ENCODE measurements at places on chromosomes 3 and 15. TPM values are rescaled to one million over a fixed set of nuclear protein-coding genes. Genes with fewer than 3 reads are reported as not detected.

DNA sequence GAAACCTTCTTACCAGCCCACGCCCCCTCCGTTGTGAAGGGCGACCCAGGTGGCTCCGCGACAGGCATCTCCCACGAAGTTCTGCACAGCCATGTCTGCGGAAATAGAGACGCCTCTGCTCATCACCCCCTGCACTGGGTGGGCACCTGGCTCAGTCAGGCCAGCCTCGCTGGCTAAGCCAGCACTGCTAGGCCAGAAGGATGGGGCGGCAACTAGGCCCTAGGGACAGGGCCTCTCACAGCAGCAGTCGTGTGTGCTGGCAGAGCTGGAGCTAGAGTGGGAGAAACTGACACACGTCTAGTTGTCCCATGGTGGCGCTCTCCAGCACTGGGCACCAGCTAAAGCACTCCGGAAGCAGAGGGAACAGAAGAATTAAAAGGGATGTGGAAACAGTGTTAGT, 12.5 kb upstream of the ZXDC start:
- H3K27ac ChIP-seq, result no peak overlapping the region
- no peaks in the 10 kb centered on the region for H3K36me3 ChIP-seq
- no peak for DNase-seq
- no peaks in the 10 kb centered on the region for H3K27me3 ChIP-seq
- H3K4me3 ChIP-seq, result no peak overlapping the region
- H3K4me1 ChIP-seq, result no peaks in the 10 kb centered on the region

DNA sequence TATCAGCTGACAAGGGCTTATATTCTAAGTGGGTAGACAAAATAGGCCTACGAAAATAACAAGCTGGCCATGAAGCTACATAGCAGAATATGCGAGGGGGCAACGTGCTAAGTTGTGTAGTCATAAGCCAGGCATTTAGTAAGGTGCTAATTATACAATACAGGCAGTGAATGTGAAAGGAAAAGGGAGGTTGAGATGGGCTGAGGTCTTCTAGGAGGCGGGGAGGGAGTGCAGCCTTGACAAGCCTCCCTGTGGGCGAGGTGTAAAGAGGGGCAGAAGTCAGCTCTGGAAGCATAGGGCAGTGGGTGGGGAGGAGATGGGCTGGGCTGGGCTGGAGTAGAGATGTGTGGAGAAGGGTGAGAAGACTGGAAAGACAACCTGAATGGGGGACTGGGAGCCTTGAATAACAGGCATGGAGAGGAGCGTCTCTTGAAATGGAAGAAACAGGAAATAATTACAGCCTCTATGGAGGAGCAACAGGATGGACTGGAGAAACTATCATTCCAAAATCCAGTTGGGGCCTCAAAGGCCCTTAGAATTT, 1.2 kb downstream of the TIGIT start:
- H3K4me1 ChIP-seq, result no peaks in the 10 kb centered on the region
- no peaks in the 10 kb centered on the region for H3K27me3 ChIP-seq

DNA sequence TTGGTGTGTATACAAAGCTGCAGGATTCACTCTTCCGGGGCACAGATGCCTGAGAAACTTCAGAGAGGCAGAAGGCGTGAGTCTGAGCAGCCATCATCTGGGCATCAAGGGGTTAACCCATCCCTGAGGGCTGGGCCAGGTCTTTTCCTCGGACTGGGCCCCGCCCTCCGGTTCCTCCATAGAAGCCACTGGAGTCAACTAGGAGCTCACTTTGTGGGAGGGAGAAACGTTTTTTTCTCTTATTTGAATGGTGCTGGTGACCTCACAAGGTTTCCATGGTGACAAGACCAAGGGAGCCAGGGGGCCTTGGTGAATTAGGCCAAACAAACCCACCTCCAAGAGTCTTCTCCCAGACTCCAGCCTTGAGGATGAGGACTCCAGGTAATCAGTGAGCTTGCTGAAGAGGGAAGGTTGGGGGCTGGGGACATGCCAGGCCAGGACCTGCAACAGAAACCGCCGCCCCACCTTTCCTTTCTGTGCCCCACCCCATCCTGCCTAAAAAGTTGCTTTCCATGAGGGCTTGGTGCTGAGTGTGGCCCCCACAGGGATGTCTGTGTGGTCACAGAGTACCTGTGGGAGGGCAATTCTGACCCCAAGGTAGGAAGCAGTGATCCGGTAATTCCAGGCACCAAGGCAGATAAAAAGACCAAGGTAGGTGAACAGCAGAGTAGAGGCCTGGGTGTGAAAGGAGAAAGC, 14.8 kb upstream of the INSYN1 start:
- no peak overlapping the region for H3K4me3 ChIP-seq
- H3K36me3 ChIP-seq, result no peaks in the 10 kb centered on the region
- H3K27me3 ChIP-seq, result no peaks in the 10 kb centered on the region

DNA sequence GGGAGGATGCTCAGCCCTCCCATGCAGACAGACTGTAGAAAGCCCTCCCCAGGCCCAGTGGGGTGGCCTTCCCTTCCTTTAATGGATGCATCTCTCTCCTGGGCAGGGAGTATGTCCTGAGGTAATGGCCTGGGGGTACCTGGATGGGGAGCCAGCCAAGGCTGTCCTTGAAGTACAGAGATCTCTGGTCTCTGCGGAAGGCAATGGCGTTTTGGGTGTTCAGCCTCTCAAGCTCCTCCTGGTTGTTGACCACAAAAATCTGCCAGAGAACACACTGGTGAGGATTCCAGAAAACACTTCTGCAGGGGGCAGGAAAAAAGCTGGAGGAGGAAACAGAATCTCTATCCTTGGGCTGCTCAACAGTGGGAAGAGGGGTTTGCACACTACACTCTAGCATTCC, 28.9 kb downstream of the EAF1 start:
- no peaks in the 10 kb centered on the region for H3K36me3 ChIP-seq
- H3K4me3 ChIP-seq, result no peak overlapping the region
- no peak for DNase-seq
- H3K27ac ChIP-seq, result no peak overlapping the region

GRCh38 chr15:79989183-79989582, 18.2 kb upstream of the BCL2A1 start:
- H3K27me3 ChIP-seq, result no peaks in the 10 kb centered on the region
- H3K27ac ChIP-seq, result no peak overlapping the region
- no peak for DNase-seq
- H3K4me3 ChIP-seq, result no peak overlapping the region

GRCh38 chr3:69290430-69290829, 95.5 kb downstream of the FRMD4B start:
- H3K27me3 ChIP-seq, result no peaks in the 10 kb centered on the region
- H3K27ac ChIP-seq, result no peak overlapping the region
- no peak overlapping the region for H3K4me3 ChIP-seq

DNA sequence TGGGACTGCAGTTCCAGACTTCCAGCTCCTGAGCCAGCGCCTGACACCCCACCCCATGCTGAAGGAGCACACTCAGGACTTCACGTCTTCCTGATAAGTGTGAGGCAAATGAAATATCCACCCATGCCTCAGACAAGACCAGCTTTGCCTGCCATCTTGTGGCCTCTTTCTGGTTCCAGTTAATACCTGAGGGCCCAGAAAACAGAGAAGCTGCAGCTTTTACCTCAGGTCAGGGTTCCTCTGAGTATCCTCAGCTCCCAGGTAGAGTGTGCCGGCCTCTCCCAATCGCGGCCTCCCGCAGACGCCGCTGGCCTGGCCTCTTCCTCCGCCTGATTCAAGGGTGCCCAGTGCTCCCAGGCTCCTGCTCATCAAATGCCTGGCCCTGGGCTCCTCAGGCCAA, 5.1 kb upstream of the KLHL6 start:
- DNase-seq, result no peak
- H3K27ac ChIP-seq, result no peak overlapping the region
- H3K27me3 ChIP-seq, result no peaks in the 10 kb centered on the region

DNA sequence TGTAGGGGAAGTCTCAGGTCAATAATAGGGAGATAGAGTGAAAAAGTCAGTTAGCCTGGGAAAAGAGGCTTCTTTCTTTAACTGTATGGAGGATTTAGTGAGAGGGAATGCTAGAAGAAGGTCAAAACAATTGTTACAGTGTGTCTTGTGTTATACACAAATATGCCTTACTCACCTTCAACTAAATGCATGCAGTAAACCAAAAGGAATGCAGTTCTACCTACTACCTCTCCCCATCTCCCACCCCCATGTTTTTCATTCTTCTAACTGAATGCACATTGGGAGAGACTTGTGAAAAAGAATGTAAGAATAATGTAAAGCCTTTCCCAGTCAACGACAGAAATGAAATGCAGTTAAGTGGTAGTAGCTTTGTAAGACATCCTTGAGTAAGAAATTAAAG, 33.8 kb downstream of the CCDC66 start:
- no peaks in the 10 kb centered on the region for H3K4me1 ChIP-seq
- no peaks in the 10 kb centered on the region for H3K27me3 ChIP-seq

GRCh38 chr3:14425581-14426304, 23.3 kb downstream of the SLC6A6 start:
- H3K27me3 ChIP-seq, result no peaks in the 10 kb centered on the region
- peaks cover 10% of the 10 kb centered on the region for H3K4me1 ChIP-seq
- no peaks in the 10 kb centered on the region for H3K36me3 ChIP-seq
- no peak for DNase-seq

GRCh38 chr3:195172896-195173295, 98.1 kb downstream of the XXYLT1 start:
- H3K27me3 ChIP-seq, result no peaks in the 10 kb centered on the region
- no peak overlapping the region for H3K4me3 ChIP-seq
- H3K4me1 ChIP-seq, result no peaks in the 10 kb centered on the region
- DNase-seq, result no peak

- no peaks in the 10 kb centered on the region for H3K36me3 ChIP-seq
- no peaks in the 10 kb centered on the region for H3K27me3 ChIP-seq
- no peak for DNase-seq
Measured at GRCh38 chr15:58521293-58521991, 89.7 kb downstream of the LIPC start.

DNA sequence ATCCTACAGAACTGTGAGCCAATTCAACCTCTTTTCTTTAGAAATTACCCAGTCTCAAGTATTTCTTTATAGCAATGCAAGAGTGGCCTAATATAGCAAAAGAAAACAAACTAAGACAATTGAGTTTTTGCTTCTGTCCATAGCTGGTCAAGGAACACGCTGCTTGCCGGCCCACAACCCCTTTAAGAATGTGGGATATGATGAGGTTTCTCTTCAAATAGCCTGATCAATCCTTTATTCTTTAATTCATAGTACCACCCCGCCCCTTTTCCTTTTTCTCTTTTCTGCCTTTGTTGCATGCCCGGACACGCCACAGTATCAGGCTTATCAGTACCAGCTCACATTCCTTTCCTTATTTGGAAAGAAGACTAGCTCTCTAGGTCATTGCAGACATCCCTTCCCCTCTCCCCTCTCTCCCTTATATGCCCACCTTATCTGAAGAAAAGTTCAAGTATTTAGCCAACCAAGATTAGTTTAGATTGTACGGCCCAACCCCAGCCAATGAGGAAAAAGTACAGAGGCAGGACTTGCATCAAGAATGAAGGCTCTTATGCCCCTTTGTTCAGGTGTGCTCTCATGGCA, 404.5 kb downstream of the OCA2 start:
- no peaks in the 10 kb centered on the region for H3K27me3 ChIP-seq
- H3K27ac ChIP-seq, result no peak overlapping the region
- H3K4me3 ChIP-seq, result no peak overlapping the region
- H3K36me3 ChIP-seq, result no peaks in the 10 kb centered on the region
- no peaks in the 10 kb centered on the region for H3K4me1 ChIP-seq
- DNase-seq, result no peak

DNA sequence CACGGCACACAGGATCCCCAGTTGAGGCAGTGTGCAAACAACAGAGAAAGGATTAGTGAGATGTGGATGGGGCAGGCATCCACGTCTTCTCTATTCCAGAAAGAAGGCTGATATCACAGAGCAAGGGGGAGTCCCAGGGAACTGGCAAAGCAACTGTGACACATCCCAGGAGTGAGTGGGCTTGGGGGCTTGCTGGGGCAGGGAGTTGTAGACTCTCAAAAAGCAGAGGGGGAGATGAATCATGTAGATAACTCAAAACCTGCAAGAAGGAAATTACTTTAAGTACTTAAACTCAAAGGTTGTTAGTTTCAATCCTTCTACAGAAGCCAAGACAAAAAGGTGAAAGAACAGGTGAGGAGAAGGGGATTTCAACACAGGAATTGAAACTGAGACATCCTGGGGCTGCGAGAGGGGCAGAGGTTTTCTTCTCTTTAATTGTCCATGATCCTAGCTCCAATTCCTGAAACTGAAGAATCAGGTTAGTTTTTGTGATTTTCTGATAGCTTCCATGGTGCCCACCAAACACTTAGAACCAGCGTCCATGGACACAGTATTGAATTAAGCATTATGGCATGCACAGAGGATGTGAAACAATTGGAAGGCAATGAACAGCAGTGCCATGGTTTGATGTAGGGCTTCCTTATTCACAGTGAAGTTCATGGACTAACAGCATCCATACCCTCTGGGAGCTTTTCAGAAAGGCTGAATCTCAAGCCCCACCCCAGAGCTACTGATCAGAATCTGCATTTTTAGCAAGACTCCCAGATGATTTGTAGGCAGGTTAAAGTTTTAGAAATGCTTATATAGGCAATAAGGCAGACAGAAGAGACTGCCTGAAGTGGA, 52.0 kb downstream of the CCR3 start:
- no peak for DNase-seq
- H3K4me1 ChIP-seq, result no peaks in the 10 kb centered on the region
- no peak overlapping the region for H3K27ac ChIP-seq
- no peaks in the 10 kb centered on the region for H3K27me3 ChIP-seq
- no peaks in the 10 kb centered on the region for H3K36me3 ChIP-seq

- H3K27ac ChIP-seq, result no peak overlapping the region
- H3K4me1 ChIP-seq, result no peaks in the 10 kb centered on the region
- no peak overlapping the region for H3K4me3 ChIP-seq
- no peaks in the 10 kb centered on the region for H3K36me3 ChIP-seq
- no peak for DNase-seq
- H3K27me3 ChIP-seq, result no peaks in the 10 kb centered on the region
Measured at GRCh38 chr3:97658668-97659285, 105.8 kb upstream of the ARL6 start.

DNA sequence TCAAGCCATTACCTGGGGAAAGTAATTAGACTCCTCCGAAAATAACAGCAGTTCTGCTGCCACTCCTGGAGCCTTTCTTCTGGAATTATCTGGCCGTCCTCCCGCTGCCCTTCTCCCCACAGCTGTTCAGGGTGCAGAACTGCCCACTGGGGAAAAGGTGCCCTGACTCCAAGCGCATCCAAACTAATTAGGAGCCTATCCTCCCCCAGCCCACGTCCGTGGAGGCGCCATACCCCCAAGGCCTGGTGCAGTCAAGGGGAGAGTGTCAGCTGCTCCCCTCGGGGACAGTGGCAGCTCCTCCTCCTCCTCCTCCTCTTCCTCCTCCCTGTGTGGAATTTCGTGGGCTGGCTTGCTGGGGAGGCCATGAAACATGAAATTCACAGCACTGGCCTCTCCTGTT, 177.2 kb downstream of the XXYLT1 start:
- H3K27me3 ChIP-seq, result no peaks in the 10 kb centered on the region
- no peaks in the 10 kb centered on the region for H3K36me3 ChIP-seq
- no peak for DNase-seq
- no peak overlapping the region for H3K27ac ChIP-seq
- H3K4me1 ChIP-seq, result no peaks in the 10 kb centered on the region

The SPRED1 gene
- 15.3 TPM for total RNA-seq

The TIMP4 gene
- total RNA-seq, result 25.0 TPM

The SNTN gene
- total RNA-seq, result not detected

The SPG21 gene
- total RNA-seq, result 102 TPM

The STARD9 gene
- total RNA-seq, result 45.9 TPM

The NRROS gene
- total RNA-seq, result 7.5 TPM

The SHF gene
- total RNA-seq, result 10.6 TPM

The ATP8B4 gene
- total RNA-seq, result 4.9 TPM

The VILL gene
- 5.3 TPM for total RNA-seq

The HYAL1 gene
- 7.2 TPM for total RNA-seq

The CTXN2 gene
- total RNA-seq, result not detected
